Left colon (tissue), 2 donors: ENCODE measurements at places on chromosomes 1 and 21.

DNA sequence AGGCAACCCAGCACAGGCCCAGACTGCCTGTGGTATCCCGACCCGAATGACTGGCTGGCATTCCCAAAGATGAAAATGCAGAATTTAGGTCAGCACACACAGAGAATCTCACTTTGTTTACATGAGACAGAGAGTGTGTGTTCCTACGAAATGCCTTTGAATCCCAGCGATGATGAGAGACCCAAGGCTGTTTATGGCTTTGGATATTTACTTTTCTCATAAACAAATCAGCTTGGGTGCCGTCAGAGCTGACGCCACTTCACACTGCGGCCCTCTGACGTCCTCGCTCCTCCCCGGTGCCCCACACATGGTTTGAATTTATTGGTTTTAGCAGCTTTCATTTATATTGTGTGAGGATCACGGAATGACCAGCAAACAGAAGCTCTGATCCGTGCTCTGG is 18.7 kb downstream of the TRABD2B start:
- peak; percentile 41 for DNase-seq

DNA sequence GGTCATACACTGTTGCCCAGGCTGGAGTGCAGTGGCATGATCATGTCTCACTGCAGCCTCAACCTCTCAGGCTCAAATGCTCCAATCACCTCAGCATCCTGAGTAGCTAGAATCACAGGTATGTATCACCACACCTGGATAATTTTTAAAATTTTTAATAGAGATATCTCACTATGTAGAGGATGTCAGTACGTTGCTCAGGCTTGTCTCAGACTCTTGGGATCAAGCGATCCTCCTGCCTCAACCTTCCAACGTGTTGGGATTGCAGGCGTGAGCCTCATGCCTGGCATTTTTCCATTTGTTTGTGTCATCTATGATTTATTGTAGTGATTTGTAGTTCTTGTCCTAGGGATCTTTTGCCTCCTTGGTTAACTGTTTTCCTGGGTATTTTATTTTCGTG is 985.2 kb upstream of the B3GALT2 start:
- no peak for DNase-seq

- no peak for DNase-seq
These were observed 2.9 kb downstream of the C1orf105 start for GRCh38 chr1:172423336-172423735.

GRCh38 chr21:27606422-27606821 is 639.5 kb upstream of the ADAMTS5 start:
- DNase-seq: no peak

DNA sequence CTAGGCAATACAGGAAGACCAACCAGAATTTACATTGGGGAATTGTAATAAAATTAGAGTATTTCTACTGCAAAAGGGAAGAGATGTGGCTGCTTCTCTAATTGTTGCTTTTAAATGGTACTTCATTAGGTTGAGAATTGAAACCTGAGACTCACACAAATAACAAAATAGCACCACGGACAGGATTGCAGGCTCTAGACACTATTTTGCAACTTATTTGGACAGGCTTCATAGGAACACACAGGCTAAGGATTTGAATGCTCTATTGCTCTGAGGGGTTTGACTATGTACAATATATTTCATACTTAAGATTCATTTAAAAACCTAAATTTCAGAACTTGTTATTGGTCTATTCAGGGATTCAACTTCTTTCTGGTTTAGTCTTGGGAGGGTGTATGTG is 79.6 kb downstream of the ATP1B1 start:
- DNase-seq: no peak

GRCh38 chr1:42942444-42942843 is 16.2 kb downstream of the SLC2A1 start:
- DNase-seq: no peak

DNA sequence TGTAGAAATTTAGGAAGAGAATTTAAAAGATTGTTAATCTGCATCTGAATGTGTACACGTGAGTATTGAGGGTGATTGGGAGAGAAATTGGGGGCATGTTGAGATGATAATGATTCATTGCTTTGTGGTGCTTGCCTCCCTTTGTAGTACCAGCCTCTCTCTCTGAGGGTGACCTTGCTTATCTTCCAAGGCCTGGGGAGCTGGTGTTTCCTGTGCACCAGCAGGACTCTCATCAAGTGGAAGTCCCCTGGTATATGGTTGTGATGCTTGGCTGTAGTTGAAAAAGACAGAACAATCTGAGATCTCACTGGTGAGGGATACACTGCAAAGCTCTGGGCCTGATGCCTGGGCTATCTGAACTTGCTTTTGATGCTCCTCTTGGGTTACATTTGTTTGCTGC is 4.0 kb downstream of the TCHHL1 start:
- no peak for DNase-seq

DNA sequence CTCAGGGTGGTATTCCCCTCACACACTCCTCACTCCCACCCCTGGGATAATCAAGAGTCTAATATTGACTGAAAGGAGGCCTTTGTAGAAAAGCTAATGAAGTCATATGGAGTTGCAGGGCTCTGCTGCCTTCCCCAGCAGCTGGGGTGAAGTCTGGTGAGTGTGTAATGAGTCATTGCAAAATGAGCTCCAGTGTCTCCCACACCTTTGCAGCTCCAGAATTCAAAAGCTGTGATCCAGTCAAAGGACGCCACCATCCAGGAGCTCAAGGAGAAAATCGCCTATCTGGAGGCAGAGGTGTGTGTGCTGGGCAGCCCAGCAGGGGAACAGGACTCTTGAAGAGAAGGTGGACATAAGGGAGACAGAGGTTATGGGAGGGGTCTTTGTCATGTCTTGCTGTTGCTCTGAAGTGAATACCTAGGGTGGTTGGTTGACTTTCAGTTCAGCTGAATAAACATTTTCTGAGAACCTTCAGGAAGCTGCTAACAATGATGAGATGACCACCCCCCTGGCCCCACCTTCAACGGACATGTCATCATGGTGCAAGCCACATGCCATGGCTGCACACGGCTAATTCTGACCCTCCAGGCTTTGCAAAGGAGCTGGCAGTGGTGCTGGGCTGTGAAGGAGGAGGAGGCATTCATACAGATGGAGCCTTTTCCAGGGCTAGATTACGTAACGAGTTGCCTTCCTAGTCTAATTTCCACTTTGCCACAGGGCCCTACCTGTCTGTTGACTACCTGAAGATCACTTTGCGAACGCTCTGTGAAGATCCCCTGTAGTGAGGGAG is 32.2 kb upstream of the SNX27 start:
- no peak for DNase-seq

DNA sequence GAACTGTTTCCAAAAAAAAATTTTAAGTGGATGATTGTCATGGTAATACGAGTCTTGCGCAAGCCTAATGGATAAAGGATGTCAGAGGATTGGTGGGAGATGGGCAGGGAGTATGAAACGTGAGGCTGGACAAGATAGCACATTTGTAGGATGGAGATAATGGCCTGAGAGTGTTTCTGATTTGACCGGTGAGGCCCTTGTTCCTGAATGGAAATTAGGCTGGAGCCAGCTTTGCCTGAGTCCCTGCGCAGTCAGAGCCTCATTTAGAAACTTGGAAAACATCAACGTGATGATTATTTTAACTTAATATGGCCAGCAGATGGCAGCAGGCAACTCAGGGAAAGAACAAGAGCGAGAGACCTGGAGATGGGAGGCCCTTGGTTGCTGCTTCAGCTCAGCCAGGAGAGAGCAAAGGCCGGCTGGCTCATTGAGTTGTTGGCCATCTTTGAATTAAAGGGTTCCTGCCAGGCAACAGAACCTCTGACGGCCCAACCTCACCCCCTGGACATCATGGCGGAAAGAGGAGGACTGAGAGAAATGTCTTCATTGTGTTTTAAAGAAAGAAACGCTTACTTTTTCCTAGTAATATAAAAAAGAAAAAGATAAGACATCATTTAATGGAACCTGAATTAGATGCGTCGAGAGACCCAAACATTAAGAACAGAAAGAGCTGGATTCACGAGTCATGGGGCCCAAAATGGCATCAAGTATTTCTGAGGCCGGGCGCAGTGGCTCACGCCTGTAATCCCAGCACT is 80.3 kb downstream of the SELENOF start:
- peak; percentile 72 for DNase-seq

- no peak for DNase-seq
These were observed 132.1 kb downstream of the RHOU start for GRCh38 chr1:228867108-228867950.

GRCh38 chr1:173117761-173118160 is 67.0 kb upstream of the TNFSF18 start:
- no peak for DNase-seq

DNA sequence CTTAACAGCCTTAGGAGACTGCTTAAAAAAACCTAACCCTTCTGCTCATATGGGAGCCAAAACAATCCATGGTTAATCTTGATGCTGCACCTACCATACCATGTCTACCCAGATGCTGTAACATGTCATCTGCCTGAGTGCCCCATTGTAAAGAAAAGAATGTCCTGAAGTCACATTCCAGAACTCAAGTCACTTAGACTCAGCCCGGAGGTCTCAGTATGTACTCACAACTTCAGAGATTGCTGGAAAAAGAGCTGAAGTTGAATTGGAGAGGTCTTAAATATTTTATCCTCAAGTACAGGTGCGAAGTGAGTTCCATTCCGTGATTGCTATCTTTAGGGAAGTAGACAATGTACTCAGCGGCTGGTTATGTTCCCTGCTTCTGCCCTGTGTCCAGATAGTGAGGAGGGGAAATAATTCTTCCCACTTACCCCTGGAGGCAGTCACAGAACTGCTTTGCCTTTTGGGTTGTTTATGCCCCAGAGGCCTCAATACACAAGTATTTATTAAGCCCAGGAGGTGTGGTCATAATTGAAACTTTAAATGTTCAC is 57.5 kb upstream of the HOOK1 start:
- DNase-seq: no peak

DNA sequence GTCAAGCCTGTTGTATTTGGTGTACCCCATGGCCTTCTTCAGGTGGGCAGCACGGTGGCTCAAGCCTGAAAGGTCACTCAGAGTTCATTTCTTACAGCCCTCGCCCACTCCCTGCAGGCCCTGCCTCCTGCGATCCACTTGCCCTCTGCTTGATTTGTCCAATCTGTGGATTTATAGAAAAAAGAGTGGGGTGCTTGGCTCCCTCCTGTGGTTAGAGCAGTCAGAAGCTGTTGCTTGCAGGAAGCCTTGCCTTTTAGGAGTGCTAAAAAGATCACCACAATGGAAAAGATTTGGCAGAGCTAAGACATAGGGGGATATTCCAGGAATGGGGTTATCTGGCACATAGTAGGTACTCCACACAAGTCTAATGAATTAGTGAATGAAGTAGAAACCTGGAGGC is 108.0 kb upstream of the TRABD2B start:
- DNase-seq: no peak

DNA sequence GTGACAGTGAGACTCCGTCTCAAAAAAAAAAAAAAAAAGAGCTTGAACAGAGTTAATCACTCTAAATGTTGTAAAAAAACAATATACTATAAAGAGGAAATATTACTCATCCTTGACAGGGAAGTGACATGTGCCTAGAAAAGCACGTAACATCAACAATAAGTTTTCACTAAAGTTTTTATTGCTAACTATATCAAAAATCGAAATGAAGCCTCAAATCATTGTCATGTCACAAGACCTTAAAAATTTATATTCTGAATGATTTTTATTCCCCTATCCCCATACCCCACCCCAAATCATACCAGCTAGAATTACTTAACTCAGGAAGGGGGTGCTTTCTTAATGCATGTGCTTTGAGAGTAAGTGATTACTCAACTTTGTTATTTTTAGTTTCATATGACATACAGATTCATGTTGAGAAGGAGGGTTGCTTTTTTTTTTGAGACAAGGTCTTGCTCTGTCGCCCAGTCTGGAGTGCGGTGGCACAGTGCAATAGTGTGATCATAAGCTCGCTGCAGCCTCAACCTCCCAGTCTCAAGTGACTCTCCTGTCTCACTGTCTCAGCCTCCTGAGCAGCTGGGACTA is 53.6 kb upstream of the MUTYH start:
- no peak for DNase-seq

DNA sequence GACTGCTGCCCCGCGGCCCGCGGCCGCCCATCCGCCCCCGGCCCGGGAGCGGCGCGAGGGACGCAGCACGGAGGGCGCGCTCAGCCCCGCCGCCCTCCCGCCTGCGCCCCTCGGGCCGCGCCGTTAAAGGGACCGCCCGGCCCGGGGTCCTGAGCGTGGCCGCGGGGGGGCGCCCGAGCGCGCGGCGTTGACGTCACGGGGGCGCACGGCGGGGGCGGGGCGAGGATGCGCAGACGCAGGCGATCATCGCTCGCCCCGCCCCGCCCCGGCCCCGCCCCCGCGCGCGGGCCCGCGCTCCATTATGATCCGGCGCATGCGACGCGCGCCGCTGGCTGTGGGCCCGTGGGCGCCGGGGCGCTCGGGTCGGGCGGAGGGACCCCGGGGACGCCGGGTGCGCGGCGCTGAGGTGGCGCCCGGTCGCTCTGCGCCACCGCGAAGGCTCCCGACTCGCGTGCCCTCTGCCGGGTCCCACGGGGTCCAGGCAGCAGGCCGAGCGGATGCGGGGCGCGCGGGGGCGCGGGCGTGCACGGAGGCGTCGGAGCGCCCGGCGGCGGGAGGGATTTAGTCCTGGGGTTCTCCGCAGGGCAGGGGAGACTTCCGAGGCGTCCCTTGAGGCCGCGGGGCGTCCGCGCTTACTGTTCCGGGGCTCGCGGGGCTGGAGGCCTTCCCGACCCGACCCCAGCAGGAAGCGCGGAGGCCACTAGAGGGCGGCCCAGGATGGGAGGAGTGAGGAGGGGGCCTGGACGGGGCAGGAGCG is at the start of gene DVL1:
Gene DVL1 (minus strand): TSS at position 163 of the 757 bp plus-strand sequence. CDS start 353 bp downstream, outside the sequence.
- peak; percentile 76 for DNase-seq

DNA sequence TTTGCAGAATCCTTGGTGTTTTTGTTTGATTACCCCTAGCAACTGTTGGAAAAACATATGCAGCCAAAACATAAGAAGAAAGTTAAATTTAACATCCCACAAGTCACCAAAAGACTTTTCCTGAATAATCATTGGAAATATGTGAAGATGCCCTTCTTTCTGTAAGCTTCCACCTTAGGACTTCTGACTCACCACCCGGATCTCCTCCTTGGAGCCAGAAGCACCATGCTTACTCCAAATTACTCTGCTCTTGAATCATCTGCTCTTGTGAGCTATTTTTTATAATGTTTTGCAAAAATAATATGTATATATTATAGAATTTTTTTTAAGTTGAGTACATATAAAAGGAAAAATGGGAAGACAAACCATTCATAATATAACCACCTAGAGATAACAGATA is 391.7 kb downstream of the KCTD3 start:
- no peak for DNase-seq

GRCh38 chr1:22461678-22462527 is 10.3 kb downstream of the ZBTB40 start:
- no peak for DNase-seq

DNA sequence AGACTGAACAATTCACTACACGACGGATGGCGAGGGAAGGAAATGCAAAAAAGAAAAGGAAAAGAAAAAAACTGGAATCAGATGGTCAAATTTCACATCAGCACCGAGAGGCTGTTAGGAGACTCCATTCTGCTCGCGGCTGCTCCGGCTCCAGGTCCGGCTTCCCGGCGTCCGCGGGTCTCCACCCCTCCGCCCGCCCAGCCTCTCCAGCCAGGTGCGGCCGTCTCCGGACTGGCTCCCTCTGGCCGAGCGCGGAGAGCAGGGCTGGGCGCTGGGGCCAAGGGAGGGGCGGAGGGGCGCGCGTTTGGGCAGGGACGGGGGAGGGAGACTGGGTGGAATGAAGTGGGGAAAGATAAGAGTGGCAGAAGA is 332 bp downstream of the KCNJ6 start:
- no peak for DNase-seq
